ENCODE measurements at places on chromosomes 1 and 21.

- DNase-seq = no peak
These were observed 164.9 kb upstream of the PLD5 start for GRCh38 chr1:242689378-242689777.

DNA sequence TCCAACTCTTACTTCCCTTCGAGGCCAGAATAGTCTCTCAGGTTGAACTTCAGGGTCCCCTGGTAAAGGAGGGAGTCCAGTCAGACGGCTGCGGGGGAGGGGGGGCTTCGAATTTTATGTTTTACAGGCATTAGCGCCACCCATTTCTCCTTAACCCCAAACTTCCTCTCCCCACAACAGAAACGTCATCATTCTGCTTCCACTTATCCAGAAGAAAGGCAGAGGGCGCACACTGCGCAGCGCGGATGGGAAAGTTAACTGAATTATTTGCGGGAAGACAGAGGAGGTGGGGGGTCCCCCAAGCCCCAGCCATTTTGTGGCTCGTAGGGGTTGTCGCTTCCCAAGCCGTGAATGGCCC lies 529 bp upstream of the PRMT2 start:
- peak; percentile 54 for DNase-seq

DNA sequence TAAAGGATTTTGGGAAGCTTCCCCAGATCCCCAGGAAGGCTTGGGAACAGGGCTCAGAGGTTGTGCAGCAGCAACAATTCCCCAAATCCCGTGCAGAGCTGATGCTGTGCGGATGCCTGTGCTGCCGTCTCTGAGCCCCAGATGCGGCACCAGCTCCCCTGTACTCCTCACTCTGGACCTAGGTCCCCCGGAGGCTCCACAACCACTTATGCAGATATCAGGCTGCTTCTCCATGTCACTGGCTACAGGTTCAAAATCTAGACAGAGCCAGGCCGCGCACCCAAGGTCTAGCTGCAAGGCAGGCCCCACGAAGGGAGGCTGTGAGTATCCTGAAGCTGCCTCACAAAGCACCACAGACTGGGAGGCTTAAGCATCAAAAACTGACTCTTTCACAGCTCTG lies 81.6 kb downstream of the PDE9A start:
- DNase-seq = no peak

GRCh38 chr1:202836623-202837403 lies 26.1 kb downstream of the PCAT6 start:
- peak; percentile 27 for DNase-seq

DNA sequence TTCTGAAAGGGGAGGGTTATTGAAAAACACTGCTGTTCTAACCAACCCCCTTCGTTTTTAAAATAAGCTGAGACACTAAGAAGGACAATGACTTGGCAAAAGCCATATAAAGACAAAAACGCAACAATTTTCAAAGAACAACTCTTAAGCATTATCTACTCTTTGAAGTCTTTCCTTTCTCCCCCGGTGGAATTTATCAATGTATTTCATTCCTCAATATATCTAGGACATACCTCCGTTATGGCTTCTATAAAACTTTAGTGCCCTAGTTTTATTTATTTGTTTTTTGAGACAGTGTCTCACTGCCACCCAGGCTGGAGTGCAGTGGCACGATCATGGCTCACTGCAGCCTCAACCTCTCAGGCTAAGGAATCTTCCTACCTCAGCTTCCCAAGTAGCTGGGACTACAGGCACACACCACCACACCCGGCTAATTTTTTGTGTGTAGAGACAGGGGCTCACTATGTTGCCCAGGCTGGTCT lies 3.2 kb downstream of the NRDC start:
- DNase-seq = no peak

Data from prostate gland (tissue), 2 donors.